ENCODE measurements at places on chromosomes 12 and 14.

- DNase-seq: no peak
Measured at GRCh38 chr14:79564371-79564770, 646.9 kb downstream of the DIO2 start.

- DNase-seq: no peak
Measured at GRCh38 chr14:26282578-26282977, 315.3 kb downstream of the NOVA1 start.

GRCh38 chr14:65993103-65993502, 493.1 kb upstream of the CCDC196 start:
- DNase-seq: no peak

DNA sequence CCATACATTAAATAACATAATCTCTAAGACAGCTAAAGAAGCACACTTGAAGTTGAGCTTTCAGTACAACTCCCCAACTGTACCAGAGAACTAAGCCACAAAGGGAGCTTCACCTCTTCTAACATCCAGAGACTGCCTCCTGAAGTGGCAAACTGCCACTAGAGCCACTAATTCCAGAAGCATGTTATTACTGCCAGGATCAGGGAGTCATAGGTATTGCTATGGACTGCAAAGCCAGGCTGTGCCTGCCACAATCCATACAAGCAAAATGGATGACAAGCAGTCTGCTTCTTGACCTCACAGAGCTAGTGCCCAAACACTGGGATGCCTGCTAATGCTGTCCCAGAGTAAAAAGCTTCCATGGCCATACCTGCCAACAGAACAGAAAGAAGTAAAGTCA, 160.1 kb downstream of the STXBP6 start:
- no peak for DNase-seq

- DNase-seq: no peak
Measured at GRCh38 chr12:119989361-119989730, 310 bp downstream of the BICDL1 start.

- DNase-seq: no peak
Measured at GRCh38 chr14:21320913-21321312, 41.0 kb downstream of the RPGRIP1 start.

All from GM12865 (cell line).